NCI-H82 (cell line): ENCODE measurements at places on chromosomes 7 and 10.

GRCh38 chr10:123391275-123392028 lies 237.2 kb downstream of the BUB3 start:
- DNase-seq = no peak

GRCh38 chr10:36269222-36269621 lies 627.1 kb upstream of the FZD8 start:
- DNase-seq = no peak

DNA sequence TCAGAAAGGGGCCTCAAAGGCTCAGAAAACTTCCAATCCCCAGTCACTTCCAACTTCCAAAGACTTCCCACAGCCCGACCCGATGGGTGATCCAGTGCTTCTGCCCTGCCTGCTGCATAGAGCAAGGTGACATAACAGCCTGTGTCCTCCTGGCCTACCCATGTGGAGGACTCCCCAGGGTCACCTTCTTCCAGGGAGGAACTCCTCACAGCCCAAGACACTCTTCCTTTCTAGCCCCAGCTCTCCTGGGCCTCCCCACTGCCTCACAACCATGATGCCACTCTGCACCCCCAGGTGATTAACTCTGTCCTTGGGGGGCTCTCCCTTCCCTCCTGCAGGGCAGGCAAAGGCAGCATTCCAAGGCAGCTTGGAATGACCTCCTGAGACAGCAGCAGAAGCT lies 158.4 kb upstream of the PDE1C start:
- DNase-seq = no peak

DNA sequence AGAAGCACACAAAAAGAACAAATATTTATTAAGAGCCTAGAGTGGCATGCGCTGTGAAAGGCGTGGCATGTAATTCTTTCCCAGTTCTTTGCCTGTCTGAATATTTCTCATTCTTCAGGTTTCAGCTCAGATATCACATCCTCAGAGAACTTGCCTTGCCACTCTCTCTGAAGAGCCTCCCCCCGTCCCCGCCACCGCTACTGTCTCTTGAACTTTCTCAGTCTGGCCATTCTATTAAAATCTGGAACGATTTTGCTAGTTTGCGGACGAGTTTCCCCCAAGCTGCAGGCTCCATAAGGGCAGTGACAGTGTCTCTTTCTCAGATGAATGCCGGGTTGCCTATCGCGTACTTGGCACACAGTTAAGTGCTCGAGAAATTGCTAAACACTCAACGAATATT lies 787 bp upstream of the PLEKHA1 start:
- peak; percentile 17 for DNase-seq

DNA sequence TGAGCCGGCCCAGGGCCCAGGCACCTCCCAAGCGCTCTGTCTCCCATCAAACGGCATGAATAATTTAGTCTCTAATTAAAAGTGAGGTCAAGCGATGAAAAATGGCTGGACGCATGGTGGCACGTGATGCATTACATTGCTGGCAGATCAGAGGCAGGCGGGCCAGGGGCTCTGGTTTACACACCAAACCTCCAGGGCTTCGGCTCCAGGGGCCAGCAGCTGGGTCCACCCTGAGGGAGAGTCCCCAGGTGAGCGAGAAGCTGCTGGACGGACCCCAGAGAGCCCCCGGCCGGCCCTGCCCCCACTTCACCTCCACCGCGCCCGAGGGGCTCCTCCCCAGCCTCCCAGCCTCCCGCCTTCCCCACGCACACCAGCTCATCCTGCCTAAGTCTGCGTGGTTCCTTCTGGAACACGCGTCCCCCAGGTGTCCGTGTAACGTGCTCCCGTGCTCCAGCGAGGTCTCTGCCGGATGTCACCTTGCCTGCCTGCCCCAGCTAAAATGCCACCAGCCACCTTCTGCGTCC lies 23.2 kb downstream of the UNCX start:
- no peak for DNase-seq

- peak; percentile 69 for DNase-seq
Observed at GRCh38 chr10:86172301-86172700, 194.3 kb downstream of the GRID1 start.

- DNase-seq = peak; percentile 82
Observed at GRCh38 chr7:127885843-127886242, 145.4 kb downstream of the LRRC4 start.

DNA sequence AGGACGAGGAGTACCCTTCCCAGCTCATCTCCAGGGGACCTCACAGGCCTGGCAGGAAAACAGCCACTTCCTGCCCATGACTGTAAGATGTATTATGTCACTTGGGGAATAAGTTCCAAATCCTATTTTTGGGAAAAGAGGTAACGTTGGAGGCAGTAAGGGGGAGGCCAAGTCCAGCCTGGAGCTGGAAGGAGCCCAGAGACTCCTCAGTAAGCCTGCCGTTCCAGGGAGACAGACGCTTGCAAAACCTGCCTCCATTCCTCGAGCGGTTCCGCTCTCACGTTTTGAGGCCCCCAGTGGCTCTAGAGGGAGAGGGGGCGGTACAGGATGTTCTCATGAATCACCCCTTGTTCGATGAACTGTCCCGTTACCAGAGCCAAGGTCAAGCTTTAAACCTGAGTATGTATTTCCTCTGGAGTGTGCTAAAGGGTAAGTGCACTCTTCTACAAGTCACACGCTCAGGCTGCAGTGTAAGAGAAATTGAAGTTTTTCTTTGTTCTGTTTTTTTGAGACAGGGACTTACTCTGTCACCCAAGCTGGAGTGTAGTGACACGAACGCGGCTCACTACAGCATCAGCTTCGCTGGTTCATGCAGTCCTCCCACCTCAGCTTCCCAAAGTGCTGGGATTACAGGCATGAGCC lies 45.5 kb upstream of the CYTH3 start:
- DNase-seq = no peak

DNA sequence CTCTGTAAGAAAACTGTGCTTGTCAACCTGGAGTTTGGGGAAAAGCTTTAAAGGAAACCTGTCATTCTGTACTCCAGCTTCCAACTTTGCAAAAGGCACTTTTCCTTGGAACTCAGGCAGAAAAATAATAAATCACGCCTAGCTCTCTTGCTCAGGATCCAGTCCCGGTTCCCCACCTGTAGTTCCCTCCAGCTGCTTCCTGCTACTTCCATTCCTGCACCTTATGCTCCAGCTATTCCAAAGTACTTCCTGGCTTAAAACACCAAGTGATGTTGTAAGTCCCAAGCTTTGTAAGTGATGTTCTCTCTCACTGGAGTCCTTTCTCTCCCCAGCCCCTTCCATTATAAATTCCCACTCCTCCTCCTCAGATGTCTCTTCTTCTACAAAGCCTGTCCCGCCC lies 98.6 kb downstream of the GRM8 start:
- DNase-seq = no peak

DNA sequence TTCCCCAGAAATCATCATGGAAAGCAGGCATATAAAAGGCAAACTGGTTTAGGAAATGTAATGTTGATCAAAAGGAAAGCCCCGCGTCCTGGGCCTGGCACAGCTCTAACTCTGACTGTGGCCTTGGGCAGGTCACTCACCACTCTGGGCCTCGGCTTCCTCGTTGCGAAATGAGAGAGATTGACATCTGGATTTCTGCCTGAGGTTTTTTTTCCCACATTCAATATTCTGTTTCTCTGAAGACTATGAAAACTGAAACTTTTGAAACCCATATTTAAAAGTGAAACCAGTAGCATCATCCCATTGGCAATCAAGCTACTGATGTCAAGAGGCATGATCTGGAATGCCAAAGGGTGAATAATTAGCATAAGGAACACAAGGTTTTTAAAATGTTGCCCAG lies 369.7 kb upstream of the NPVF start:
- no peak for DNase-seq

GRCh38 chr10:46282842-46283574 lies 3.8 kb upstream of the ANTXRL start:
- DNase-seq = peak; percentile 78

- peak; percentile 32 for DNase-seq
Observed at GRCh38 chr10:123972481-123973401, 81.1 kb upstream of the CPXM2 start.

DNA sequence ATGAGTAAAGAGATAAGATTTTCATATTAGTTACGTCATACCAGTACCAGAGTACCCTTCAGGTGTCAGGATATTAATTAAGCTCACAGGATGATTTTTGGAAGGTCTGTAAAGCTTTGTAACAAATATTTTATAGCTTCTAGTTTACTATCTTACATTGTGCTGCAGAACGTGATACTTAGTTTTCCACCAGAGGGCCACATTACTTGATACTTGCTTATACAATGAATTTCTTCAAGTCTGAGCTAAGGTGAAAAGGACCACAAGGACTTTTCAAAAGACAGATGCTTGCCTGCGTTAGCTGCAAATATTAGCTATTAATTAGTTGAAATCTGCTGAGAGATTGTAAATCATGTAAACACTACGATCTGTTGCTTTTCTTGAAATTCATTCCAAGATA lies 12.2 kb downstream of the FOXP2 start:
- peak; percentile 62 for DNase-seq

- DNase-seq = no peak
Observed at GRCh38 chr10:90175161-90175681, 473.8 kb downstream of the KIF20B start.

DNA sequence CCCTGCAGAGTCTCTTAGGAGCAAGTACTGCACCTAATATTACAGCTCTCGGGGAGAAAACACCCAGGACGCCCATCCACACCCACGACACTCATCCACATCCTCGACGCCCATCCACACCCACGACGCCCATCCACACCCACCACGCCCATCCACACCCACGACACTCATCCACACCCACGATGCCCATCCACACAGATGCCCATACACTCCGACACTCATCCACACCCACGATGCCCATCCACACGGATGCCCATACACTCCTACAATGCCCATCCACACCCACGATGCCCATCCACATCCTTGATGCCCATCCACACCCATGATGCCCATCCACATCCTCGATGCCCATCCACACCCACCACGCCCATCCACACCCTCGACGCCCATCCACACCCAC lies 503.1 kb downstream of the PTPRN2 start:
- no peak for DNase-seq

GRCh38 chr7:128728598-128728997 lies 10.6 kb upstream of the CALU start:
- DNase-seq = no peak

- DNase-seq = no peak
Observed at GRCh38 chr7:139648941-139649425, 125.5 kb downstream of the CLEC2L start.

GRCh38 chr7:30567081-30567480 lies 27.6 kb upstream of the GARS1 start:
- DNase-seq = peak; percentile 9

GRCh38 chr10:48614481-48615390 lies 9.9 kb upstream of the ARHGAP22 start:
- DNase-seq = no peak

DNA sequence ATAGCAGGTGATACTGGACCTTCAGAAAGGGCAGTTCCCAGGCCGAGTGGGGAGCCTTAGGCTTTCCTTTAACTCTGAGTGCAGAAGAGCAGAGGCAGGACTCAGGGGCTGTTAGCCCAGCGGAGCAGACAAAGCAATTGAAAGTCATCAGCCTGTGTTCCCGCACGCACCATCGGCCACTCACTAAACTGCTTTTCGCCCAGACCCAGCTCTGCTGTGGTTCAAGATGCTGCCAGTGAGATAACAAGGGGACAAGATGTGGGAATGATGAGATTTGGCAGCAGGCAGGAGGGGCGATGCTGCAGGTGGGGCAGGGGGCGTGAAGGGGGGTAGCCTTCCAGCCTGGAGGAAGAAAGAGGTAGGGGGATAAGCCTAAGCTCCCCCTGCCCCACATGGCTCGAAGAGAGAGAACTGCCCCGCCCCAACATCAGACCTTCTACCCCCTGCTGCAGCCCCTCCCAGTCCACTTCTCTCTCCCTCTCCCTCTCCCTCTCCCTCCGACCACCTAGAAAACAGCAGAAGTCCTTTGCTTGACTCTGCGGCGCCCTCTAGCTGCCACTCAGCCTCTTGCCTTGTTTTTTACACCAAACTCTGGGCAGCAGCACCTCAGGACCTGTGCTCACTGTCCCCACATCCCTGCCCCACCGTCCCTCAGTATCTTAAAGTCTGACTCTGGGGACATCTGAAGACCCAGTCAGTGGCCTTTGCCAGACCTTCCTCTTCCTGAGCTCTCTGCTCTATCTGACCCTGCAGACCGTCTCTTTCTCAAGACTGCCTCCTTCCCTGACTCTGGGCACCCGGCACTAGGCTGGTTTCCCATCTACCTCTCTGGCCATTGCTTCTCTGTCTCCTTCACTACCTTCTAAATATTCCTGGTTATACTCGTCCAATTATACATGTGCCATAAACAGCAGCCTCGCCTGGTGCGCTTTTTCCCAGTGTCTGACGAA lies 110.5 kb downstream of the C10orf105 start:
- peak; percentile 88 for DNase-seq

- no peak for DNase-seq
Observed at GRCh38 chr7:116859323-116859722, 3.1 kb upstream of the CAPZA2 start.

- peak; percentile 25 for DNase-seq
Observed at GRCh38 chr7:5420067-5420880, 3.4 kb downstream of the TNRC18 start.

DNA sequence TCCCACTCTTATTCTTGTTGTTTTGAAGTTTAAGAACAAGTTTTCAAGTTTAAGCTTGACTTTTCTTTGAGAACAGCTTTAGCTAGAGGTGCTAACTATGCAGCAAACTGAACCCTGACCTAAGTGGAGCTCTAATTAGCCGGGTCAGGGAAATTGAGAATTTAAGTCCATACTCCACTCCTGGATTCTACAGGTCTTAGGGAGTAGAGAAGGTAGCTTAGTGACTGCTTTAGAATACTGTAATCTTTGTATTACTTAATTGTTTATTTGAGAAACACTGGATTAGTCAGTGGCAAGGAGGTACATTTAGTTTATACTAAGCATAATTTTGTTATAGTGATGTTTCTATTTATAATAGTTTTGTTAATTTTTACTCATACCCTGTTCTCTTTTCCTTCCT lies 74.6 kb upstream of the STRIP2 start:
- DNase-seq = no peak

- DNase-seq = no peak
Observed at GRCh38 chr7:94170836-94171235, 166.7 kb upstream of the BET1 start.

DNA sequence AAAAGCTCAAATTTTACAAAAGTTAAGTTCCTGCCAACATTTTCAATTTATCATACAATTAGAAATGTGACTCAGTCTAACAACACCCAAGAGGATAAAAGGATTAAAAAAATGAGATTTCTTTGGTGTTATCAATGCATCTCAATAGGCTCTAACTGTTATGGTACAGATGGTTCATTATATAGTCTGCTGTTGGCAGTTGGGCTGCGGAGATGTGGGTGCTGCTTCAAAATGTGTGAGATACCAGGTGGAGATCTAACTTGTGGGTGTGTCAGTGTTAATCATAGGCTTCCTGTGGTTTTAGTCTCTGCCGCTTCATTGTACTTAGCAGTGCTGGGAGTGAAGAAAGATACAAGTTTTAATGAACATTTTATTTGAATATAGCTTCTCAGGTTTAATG lies 231.2 kb downstream of the EXOC4 start:
- peak; percentile 83 for DNase-seq

DNA sequence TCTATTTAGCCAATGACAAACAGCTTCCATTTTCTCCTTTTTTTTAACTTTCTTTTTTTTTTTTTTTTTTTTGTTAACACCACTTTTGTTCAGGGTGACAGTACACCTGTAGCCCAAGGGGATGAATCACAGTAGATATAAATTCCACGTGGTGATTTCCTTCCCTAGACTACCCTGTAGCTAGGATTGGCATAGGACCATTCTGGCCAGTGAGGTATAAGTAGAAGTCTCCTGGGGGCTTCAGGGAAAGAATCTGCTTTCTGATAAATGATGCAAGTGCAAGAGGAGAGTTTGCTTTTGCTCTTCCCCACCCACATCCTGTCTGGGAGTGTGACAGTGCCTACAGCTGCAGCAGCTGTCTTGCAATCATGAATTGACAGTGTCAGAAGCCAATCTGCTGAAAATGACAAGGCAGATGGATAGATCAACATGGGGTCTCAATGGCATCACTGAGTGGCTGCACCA lies 63.2 kb upstream of the TOMM7 start:
- peak; percentile 71 for DNase-seq
